Type B pancreatic cell (in vitro differentiated cells): ENCODE measurements at places on chromosomes 5 and 9. TPM values are rescaled to one million over a fixed set of nuclear protein-coding genes. Genes with fewer than 3 reads are reported as not detected.

The LECT2 gene
- total RNA-seq: not detected in 2 replicates

GRCh38 chr5:52077941-52078815, 694.9 kb downstream of the ISL1 start:
- no peaks in the 10 kb centered on the region for H3K4me1 ChIP-seq
- H3K4me3 ChIP-seq: no peak overlapping the region
- peaks cover 5% of the 10 kb centered on the region for H3K27me3 ChIP-seq

DNA sequence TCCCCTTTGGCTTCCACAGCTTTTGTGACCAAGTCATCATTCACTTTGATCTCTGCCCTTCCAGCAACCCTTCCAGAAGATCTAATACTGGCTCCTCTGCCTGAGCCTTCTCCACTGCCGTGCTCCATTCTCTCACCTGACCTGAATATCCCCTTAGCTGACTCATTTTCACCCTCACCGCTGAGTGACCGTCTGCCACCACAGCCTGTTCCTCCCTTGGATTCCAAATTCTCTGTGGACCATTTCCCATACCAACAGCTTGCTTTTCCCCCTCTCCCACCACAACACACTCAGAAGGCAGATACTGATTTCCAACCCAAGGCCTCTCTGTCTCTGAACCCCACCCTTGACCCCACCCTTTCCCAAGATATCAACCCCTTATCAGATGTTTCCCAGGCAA, 20.5 kb upstream of the SPATA31D1 start:
- no peak overlapping the region for H3K27ac ChIP-seq
- peaks cover 4% of the 10 kb centered on the region for H3K36me3 ChIP-seq
- no peaks in the 10 kb centered on the region for H3K27me3 ChIP-seq
- no peak for DNase-seq
- H3K4me1 ChIP-seq: no peaks in the 10 kb centered on the region

GRCh38 chr9:36127652-36128244, 8.8 kb upstream of the GLIPR2 start:
- peaks cover 8% of the 10 kb centered on the region for H3K27me3 ChIP-seq
- DNase-seq: no peak
- H3K4me1 ChIP-seq: no peaks in the 10 kb centered on the region
- H3K27ac ChIP-seq: no peak overlapping the region
- no peaks in the 10 kb centered on the region for H3K36me3 ChIP-seq

DNA sequence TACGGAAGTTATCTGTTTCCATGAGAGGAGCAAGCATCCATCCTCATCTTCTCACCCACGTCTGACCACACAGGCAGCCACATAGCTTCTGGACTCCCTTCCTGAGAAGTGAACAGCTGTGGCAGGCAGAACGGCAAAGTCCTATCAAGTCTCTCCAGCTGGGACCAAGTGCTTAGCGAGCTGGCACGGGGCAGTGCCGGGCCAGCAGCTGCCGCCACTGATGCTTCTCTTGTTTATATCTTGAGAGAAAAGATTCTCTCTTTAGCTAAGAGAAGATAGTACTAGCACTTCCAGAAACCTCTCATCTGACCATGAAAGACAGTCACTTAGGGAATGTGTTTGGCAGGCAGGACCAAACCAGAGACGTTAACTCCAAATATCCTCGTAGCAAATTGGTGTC, 37.2 kb downstream of the PLAC8L1 start:
- no peaks in the 10 kb centered on the region for H3K27me3 ChIP-seq
- H3K4me3 ChIP-seq: no peak overlapping the region
- peaks cover 5% of the 10 kb centered on the region for H3K4me1 ChIP-seq
- no peak for DNase-seq

GRCh38 chr5:140042643-140043507, at the start of gene NRG2:
Gene NRG2, minus strand, starts transcription at chr5:140043299.
- peaks cover 9% of the 10 kb centered on the region for H3K4me1 ChIP-seq
- no peaks in the 10 kb centered on the region for H3K36me3 ChIP-seq
- H3K27ac ChIP-seq: no peak within 1 kb of the TSS
- DNase-seq: peak; percentile 77
- peak within 1 kb of the TSS; percentile 83 for H3K4me3 ChIP-seq

- no peaks in the 10 kb centered on the region for H3K36me3 ChIP-seq
- no peak overlapping the region for H3K4me3 ChIP-seq
- H3K27ac ChIP-seq: no peak overlapping the region
- no peak for DNase-seq
Observed at GRCh38 chr5:154740957-154741356, 14.2 kb upstream of the LARP1 start.
